ENCODE measurements at places on chromosomes 5 and 9. TPM values are rescaled to one million over a fixed set of nuclear protein-coding genes. Genes with fewer than 3 reads are reported as not detected.

DNA sequence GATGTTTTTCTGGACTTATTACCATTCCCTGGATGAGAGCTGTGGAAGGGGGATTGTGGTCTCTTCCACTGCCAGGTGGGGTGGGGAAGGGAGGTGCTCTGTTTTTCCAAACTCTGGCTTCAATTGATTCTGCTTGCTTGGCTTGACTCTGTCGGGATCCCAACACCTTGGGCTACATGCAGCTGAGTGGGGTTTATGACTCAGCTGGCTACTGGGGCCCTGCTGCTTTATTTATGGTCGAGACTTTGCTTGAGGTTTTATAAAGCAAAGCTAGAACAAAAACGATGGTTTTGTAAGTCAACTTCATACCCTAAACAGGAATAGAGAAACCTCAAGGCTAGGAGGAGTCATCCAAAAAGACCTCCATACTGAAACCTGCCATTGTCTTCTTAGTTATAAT is 76.3 kb downstream of the AOPEP start:
- no peak overlapping the region for H3K4me3 ChIP-seq
- no peaks in the 10 kb centered on the region for H3K27me3 ChIP-seq
- peak overlapping the region; percentile 71 for H3K27ac ChIP-seq

DNA sequence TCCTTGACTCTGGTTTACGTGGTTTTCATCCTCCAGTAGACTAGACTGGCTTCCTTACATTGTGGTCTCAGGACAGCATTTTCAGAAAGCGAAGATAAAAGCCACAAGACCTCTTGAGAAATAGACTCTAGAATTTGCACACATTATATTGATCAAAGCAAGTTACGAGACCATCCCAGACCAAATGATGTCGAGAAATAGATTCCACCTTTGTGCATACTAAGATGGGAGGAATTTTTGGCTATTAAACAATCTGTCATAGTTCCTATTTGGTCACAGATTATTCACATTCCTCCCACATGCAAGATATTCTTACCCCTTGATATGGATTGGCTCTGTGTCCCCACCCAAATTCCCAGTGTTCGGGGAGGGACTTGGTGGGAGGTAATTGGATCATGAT is 65.6 kb downstream of the TEX10 start:
- peaks cover 64% of the 10 kb centered on the region for H3K36me3 ChIP-seq
- no peak for DNase-seq
- no peak overlapping the region for H3K27ac ChIP-seq
- no peaks in the 10 kb centered on the region for H3K27me3 ChIP-seq
- H3K4me3 ChIP-seq, result no peak overlapping the region
- no peaks in the 10 kb centered on the region for H3K4me1 ChIP-seq

DNA sequence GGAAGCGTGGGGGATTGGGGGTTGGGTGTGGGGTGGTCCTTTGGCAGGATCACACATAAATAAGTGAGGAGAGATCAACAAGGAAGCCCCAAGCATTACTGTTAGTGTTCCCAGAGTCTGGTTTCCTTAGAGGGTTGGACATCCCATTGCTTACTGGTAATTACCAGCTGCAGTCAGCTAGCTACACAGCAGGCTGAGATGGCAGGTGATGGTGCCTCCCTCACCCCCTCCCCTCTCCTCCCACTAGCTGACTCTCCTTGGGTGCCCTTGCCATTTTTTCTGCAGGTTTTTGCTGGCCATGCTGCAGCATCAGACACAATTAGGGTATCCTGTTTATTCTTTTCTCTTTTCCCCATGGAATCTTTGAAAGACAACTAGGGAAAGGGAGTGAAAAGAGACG is 107.5 kb upstream of the TLR4 start:
- no peaks in the 10 kb centered on the region for H3K36me3 ChIP-seq
- H3K27ac ChIP-seq, result no peak overlapping the region
- no peaks in the 10 kb centered on the region for H3K4me1 ChIP-seq

GRCh38 chr5:53924392-53924791 is 364.0 kb downstream of the NDUFS4 start:
- H3K27ac ChIP-seq, result no peak overlapping the region
- H3K4me1 ChIP-seq, result peaks cover 8% of the 10 kb centered on the region
- no peaks in the 10 kb centered on the region for H3K36me3 ChIP-seq
- H3K27me3 ChIP-seq, result no peaks in the 10 kb centered on the region
- H3K4me3 ChIP-seq, result no peak overlapping the region

GRCh38 chr5:181133610-181134231 is 2.8 kb upstream of the OR2V1 start:
- no peak for DNase-seq
- no peaks in the 10 kb centered on the region for H3K36me3 ChIP-seq

Gene SPDL1
- total RNA-seq, result 17.2 TPM

Data from type B pancreatic cell (in vitro differentiated cells).